NCI-H2081 (cell line): ENCODE measurements at places on chromosomes 5 and 9.

GRCh38 chr9:37787059-37787458 is 2.2 kb upstream of the EXOSC3 start:
- DNase-seq: no peak

GRCh38 chr5:151067632-151068432 is 13.0 kb downstream of the TNIP1 start:
- no peak for DNase-seq

- DNase-seq: no peak
These were observed 121.8 kb upstream of the SPIN1 start for GRCh38 chr9:88266416-88266815.

- no peak for DNase-seq
These were observed 135.3 kb upstream of the WWC1 start for GRCh38 chr5:168156170-168156569.

DNA sequence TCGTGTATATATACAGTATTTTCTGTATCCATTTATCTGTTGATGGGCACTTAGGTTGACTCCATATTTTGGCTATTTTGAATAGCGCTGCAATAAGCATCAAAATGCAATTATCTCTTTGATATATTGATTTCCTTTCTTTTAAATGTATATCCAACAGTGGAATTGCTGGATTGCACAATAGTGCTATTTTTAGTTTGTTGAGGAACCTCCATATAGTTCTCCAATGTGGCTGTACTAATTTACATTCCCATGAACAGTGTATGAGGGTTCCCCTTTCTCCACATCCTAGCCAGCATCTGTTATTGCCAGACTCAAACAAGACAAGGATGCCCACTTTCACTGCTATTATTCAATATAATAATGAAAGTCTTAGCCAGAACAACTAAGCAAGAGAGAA is 9.1 kb upstream of the CTXN3 start:
- DNase-seq: no peak

DNA sequence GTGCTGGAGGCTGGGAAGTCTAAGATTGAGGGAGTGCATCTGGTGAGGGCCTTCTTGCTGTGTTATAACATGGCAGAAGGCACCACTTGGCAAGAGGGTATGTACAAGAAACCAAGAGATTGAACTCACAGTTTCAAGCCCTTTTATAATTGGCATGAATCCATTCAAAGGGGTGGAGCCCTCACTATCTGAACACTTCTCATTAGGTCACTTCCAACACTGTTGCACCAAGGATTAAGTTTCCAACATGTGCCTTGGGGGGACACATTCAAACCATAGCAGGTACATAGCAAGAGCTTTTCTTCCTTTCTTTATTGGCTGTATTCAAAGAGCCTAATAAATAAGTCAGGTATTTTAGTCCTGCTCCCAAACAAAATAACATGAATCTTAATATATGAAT is 62.7 kb downstream of the PRELID2 start:
- DNase-seq: no peak

GRCh38 chr9:132185073-132186009 is 23.5 kb downstream of the NTNG2 start:
- DNase-seq: no peak

- peak; percentile 61 for DNase-seq
These were observed 398.2 kb downstream of the SLCO4C1 start for GRCh38 chr5:101897914-101898313.

- DNase-seq: no peak
These were observed 329.2 kb upstream of the PRR16 start for GRCh38 chr5:120134944-120135343.

DNA sequence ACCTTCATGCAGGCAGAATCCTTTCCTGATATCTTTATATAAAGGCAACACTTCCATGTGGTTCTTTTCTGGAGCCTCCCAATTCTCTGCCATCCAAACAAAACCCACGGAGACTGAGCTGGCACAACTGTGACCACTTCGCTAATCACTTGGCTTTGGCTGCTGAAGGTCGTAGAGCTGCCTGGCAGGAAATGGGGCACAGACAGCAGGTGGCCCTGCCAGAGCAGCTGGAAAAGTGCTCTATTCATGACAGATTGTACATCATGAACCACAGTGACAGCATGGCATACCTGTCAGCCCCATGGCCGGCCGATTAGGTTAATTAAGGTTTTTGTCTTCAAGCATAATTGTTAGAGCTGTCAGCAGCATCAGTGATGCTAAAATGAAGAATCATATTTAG is 141.9 kb upstream of the ANKRD55 start:
- DNase-seq: peak; percentile 74

GRCh38 chr9:124880501-124880900 is 18.6 kb downstream of the ARPC5L start:
- no peak for DNase-seq

GRCh38 chr9:91246846-91247245 is 114.9 kb downstream of the AUH start:
- no peak for DNase-seq

GRCh38 chr5:40960037-40960436 is 50.7 kb downstream of the C7 start:
- DNase-seq: no peak

DNA sequence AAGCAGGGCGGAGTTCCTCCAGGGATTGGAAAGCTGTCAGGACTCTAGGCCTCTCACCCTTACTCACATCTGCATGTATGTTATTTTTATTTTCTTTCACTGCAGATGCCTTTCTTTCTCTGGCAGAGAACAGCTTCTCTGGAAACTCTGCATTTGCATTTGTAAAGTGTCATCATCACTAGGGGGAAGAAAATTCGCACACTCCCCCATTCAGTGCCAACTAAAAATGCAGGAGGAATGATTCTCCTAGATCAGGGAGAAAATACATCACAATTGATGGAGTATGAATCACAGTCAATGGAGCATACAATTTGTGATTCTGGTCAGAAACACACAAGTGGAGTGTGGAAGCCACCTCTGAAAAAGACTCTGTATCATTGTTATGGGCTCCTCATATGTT is 351.4 kb upstream of the FTMT start:
- no peak for DNase-seq

DNA sequence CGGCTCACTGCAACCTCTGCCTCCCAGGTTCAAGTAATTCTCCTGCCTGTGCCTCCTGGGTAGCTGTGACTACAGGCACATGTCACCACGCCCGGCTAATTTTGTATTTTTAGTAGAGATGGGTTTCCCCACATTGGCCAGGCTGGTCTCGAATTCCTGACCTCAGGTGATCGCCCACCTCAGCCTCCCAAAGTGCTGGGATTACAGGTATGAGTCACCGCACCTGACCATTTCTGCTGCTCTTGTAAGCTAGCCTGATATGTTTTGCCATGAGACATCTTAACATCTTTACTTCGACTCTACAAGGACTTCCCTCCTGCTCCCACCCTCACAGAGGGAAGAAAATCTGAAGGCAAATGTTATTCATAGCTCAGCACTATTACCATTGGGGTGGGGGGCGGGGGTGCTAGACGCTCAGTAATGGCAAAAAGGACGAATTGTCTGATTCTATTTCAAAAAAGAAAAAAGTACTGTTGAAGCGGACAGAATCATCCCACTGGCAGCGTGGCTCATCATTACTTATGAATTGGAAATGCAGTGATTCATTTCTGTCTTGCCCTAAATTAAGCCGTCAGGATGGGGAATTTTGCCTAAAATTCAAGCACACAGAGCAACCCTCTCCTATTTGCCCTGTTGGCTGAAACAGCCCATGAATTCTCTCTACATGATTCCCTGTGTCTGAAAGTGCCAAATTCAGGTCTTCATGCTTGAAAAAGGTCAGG is 46.4 kb upstream of the WWC1 start:
- no peak for DNase-seq

- no peak for DNase-seq
These were observed 125.5 kb downstream of the CDK5RAP2 start for GRCh38 chr9:120454467-120454866.

- DNase-seq: no peak
These were observed 8.4 kb downstream of the EEIG1 start for GRCh38 chr9:127972236-127972871.

DNA sequence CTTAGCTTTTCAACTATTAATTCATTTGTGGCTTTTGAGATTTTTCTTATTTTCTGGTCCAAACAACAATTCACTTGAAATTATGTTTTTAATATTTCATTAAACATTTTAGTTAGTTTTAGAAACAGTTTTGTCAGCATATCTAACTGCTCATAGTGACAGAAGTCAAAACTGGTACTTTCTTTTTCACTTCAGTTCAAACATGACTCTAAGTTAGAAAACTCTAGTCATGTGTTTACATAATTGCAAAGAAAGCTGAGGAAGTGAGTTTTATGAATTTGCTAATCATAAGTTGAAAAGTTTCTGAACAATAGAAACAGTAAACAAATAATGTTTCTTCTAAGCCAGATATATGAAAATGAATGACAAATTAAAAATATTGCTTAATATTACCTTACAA is 1931.0 kb downstream of the EFNA5 start:
- no peak for DNase-seq

DNA sequence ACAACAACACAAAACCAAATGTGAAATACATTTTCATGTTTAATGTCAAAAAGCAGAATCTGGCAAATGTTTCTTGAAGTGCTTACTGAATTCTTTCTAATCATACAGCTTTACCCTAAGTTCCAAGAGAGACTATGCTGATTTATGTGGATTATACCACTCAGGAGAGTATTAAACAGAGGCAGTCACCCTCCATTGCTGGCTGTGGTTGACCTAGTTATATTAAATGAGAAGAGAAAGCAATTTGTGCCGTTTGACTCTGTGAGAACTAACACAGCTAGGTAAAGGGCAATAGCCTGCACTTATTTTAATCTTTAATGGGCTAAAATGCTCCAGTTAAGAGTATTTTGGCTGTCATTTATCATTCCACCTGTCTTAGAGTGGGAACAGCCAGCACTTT is 62.6 kb downstream of the ELL2 start:
- no peak for DNase-seq

- no peak for DNase-seq
These were observed 8.0 kb downstream of the CCNG1 start for GRCh38 chr5:163445345-163445744.

DNA sequence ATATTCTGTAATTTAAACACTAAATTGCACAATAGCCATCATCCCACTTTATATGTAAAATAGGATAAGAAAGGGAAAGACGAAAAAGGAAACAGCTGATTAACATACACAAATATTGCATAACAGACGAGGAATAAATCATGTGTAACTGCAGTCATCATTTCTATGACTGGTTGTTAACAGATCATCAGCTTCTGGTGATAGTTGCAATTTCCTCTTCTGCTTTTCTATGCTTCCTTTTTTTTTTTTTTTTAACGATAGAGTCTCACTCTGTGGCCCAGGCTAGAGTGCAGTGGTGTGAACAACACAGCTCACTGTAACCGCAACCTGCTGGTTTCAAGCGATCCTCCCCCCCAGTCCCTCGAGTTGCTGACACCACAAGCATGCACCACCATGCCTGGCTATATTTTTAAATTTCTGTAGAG is 22.5 kb upstream of the JAKMIP2 start:
- peak; percentile 31 for DNase-seq

DNA sequence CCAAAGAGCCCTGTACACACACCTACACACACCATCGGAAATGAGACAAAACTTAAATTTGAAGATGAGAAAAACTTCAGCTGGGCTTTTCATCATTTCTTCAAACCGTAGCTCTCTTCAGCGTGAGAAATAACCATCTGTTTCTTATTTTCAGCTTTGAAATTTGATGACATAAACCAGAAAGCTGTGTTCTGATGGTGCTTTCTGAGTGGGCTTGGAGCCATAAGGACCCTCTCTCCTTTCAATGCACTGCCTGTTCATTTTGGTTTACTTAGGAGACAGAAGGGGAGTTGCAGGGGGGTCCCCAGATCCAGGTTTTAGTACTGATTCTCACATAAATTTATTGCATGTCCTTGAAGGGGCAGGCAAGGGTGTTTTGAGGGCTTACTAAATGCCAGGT is 9.5 kb downstream of the FBXO10 start:
- DNase-seq: no peak

DNA sequence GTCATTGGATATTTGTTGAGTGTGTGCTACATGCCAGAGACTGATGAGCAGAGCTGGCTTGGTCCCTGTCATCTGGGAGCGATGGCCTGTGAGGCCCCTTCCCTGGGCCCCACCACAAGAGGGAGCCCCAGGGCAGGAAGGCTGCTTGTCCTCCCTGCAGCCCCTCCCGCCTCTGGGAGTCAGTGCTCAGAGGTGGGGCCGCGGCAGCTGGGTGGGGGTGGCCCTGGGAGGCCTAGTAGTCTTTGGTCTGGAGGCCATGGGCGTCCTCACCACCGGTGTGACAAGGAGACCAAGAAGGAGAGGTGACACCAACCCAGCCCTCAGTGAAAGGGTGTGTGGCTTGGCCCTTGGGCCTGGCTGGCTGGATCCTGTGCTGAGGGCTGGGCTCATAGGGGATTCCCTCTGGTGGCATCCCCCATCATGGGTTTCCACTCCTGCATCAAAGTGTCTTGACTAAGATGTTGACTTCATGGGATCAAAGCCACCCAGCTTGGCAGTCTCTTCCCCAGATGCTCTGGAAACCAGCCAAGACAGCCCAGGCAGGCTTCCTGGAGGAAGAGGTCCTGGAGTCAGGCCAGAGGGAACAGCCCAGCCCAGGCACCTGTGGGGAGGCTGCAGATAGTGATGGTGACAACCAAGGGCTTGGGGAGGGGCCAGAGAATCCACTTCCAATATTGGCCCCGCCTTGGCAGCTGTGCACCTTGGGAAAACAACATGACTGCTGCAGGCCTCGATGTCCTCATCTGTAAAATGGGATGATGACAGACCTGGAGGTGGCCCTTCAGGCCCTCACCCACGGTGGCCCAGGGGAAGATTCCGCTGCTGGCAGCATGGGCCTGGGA is 166.7 kb downstream of the GAPVD1 start:
- DNase-seq: peak; percentile 37

DNA sequence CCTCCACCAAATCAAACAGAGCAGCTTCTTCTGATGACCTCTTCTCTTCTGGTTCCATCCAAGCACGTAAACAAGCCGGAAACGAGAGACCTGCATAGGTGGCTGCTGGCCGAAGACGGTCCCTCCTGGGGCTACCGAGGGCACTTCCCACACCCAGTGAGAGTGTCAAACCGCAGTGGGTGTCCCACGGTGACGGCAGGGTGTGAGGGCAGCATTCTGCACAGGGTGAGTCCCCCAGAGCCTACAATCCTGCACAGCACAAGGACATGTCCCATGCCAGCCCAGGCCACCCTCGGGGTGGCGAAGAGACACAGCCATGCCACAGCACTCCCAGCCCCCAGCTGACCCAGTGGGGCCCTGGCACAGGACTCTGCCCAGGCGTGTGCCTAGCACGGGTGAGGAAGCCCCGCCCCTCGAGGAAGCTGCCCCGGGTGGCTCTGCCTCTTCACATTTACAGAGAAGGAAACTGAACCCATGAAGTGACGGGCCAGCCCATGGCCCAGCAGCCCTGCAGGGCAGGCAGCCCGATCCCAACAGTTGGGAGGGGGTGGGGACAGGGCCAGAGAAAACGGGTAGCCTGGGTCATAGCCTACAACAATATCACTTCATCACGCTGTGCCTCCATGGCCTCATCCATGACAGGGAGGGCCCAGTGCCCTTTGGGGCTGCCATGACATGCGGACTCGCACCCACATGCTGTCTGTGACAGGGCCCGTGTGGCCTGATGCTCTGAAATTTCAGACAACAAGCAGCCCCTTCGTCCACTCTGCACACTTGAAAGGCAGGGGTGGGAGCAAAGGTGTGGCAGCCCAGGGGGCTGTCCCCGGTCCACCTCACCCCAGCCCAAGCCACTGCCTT is 43.2 kb downstream of the SEMA4D start:
- DNase-seq: no peak

GRCh38 chr5:65073250-65073661 is 304.5 kb downstream of the CWC27 start:
- DNase-seq: no peak
